ENCODE measurements at places on chromosomes 11 and 22.

GRCh38 chr11:2533587-2534133 lies 88.9 kb downstream of the KCNQ1 start:
- peak; percentile 77 for DNase-seq

DNA sequence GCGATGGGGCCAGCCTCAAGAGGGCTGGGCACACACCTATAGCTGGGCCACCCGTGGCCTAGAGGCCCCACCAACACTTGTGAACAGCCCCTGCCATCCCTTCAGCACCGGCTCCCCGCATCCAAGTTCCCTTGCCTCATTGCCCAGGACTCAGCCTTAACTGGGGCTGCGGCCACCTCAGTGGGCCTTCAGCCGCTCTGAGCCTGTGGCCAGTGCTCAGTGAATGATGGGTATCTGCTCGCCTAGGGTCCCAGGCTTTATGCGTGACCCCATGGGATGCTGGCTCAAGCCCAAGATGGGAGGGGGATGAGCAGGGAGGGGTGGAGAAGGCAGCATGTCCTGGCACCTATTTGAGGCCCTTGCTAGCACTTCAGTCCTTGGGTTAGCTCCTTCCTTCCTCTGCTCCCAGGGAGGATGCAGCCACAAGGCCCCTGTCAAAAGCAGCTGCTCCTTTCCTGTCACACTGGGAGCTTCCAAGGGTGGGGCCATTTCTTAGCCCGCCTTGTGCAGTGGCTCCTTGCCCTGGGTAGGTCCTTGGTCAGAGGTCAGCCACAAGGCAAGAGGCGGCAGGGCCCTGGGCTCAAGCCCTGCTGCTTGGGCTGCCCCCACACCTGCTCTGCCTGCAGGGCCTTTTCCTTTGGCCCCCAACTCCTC lies 31.8 kb downstream of the GNAZ start:
- no peak for DNase-seq

DNA sequence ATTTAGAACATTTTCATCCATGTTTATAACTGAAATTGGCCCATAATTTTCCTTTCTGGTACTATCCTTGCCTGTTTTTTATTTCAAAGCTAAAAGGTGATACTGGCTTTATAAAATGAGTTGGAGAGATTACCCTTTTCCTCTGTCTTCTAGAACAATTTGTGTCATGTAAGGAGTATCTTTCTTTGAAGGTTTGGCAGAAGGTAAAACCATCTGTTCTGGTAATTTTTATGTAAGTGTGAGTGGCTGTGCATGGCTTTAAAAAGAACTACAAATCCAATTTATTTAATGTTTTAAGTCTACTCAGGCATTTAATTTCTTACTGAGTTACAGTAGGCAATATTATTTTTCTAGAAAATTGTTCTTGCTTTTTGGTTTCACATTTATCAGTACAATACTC lies 7.7 kb upstream of the MRGPRD start:
- DNase-seq: no peak

DNA sequence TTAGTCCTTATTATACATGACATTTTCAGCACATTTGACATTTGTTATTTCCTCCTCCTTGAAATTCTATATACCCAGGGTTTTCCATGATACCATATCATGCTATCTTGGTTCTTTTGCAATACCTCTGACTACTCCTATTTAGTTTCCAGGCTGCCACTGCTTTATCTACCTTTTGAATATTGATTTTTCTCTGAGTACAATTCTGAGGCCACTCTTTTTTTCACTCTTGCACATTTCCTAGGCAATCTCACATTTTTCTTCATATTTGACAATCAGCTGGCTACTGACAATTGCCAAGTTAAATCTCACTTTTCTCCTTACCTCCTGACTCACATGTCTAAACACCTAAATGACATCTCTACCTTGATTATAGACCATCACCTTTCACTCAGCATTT lies 11.9 kb downstream of the SBF2 start:
- DNase-seq: no peak

Data from nephron progenitor cell (in vitro differentiated cells).